Camera-type eye (tissue), 1 donor: ENCODE measurements at places on chromosomes 5 and 9. TPM values are rescaled to one million over a fixed set of nuclear protein-coding genes. Genes with fewer than 3 reads are reported as not detected.

ACTBL2 gene
- not detected for total RNA-seq

IL7R gene
- 0.82 TPM for total RNA-seq

TCF7 gene
- 5.4 TPM for total RNA-seq

POLR3G gene
- 2.7 TPM for total RNA-seq

PCDHB9 gene
- 5.9 TPM for total RNA-seq

NKD2 gene
- 18.0 TPM for total RNA-seq

KCTD16 gene
- 8.7 TPM for total RNA-seq

OMD gene
- total RNA-seq: 34.4 TPM

KIF20A gene
- 12.9 TPM for total RNA-seq

GFPT2 gene
- 17.5 TPM for total RNA-seq

TSSK1B gene
- 0.38 TPM for total RNA-seq

OTP gene
- not detected for total RNA-seq

MIGA2 gene
- 36.0 TPM for total RNA-seq

ADAMTS16 gene
- total RNA-seq: 4.9 TPM

TLX3 gene
- not detected for total RNA-seq

FAM169A gene
- total RNA-seq: 92.8 TPM

MARCHF11 gene
- 2.1 TPM for total RNA-seq

CDK9 gene
- total RNA-seq: 60.2 TPM

CACFD1 gene
- total RNA-seq: 19.4 TPM

SOX30 gene
- 0.16 TPM for total RNA-seq

GPR151 gene
- total RNA-seq: not detected

BTNL8 gene
- not detected for total RNA-seq

HK3 gene
- total RNA-seq: 1.9 TPM

STPG3 gene
- total RNA-seq: not detected

PTPN3 gene
- total RNA-seq: 5.6 TPM

DIMT1 gene
- 20.3 TPM for total RNA-seq

DNAJC21 gene
- total RNA-seq: 44.5 TPM

ADAMTSL2 gene
- total RNA-seq: 4.3 TPM

PURA gene
- total RNA-seq: 24.7 TPM

GLRA1 gene
- 1.4 TPM for total RNA-seq

NTNG2 gene
- total RNA-seq: 34.3 TPM

GMCL2 gene
- total RNA-seq: not detected
